ENCODE measurements at places on chromosomes 11 and 22. TPM values are rescaled to one million over a fixed set of nuclear protein-coding genes. Genes with fewer than 3 reads are reported as not detected.

DNA sequence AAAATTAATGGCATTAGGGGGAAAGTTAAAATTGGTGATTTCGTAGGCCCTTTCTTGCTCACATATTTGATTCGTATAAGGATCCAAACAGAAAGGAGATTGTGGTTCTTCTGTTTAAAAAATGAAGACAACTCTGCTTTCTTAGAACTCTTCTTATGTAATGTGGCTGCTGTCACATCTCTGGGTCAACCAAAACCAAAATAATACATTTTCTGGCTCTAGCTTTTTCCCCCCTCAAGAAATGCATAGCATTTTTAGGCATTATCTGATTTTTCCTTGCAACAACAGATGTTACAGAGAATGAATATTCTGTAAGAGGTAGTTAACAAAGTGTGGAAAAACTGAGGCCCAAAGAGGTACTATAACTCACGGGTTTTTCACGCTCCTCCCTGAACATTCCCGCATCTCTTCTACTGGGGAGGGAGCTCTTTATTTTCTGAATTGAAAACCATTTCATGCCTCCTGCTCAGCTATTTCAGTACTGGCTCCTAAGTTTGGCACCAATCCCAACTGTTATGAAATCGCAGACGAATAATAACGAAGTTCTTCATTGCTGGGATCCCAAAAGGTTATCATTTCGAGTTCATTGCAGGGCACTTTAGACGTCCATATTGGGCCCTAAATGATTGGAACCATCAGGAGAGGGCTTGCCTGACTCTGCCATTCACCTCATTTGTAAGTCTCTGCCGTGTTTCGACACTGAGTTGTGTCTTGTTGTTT, 17.1 kb downstream of the GRAP2 start:
- DNase-seq = no peak

OR5AS1 gene
- total RNA-seq = not detected

DNA sequence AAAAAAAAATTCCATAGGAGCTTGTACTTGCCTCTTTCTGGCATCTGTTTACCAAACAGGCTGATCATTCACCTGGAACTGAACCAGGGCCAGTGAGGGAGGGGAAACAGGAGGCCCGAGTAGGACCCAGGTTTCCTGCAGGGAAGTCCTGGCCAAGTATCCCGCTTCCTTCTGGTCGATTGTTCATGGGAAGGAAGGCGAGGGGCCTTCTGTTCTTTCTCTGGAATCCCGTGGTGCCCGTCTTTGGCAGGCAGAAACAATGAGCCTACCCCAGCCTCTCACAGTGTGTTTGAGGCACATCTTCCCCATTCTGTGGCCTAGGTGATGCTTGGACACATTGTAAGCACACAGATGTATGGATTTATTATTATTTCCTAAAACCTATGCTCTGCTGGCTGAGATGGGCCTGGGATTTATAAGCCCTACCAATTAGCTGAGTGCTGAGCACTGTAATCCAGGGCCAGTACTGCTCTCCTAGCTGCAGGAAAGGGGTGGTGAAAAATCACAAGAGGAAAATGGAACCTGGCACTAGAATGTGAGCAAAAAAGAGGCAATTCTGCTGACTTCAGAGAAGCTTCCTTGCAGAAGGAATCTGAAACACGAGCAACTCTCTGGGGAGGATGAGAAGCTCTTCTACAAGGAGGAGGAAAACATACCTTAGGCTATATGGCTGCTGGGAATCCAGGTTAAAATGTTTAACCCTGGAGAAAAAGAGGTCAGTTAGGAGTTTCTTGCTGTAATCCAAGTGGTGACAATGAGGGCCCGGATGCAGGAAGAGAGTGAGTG, 53.5 kb downstream of the PRR5L start:
- no peak for DNase-seq

GRCh38 chr22:28918550-28919271, 35.3 kb downstream of the ZNRF3 start:
- no peak for DNase-seq

DNA sequence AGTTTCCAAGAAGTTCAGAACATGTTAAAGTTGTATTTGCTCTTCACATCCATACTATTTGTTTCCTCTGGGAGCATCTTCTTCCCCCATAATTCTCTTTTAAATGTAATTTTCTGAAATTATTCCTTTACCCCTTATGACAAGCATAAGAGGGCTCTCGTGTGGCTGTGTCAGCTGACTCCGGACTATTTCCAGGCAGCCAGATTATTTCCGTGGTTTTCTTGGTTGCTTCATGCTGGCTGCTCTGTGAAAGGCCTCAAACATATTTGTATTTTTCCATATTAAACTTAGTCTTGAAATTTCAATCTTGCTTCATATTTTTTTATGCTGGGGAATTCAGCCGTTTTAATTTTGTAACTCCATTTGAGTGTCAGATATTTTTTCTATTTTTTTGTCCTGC, 2.8 kb upstream of the MMP1 start:
- DNase-seq = no peak

OLFML1 gene
- total RNA-seq = not detected

CLMP gene
- total RNA-seq = 0.25 TPM

- no peak for DNase-seq
These were observed 830 bp upstream of the SPDYC start for GRCh38 chr11:65169164-65169641.

CD3G gene
- 102 TPM for total RNA-seq

OR51B2 gene
- not detected for total RNA-seq

GRCh38 chr22:35882211-35883030, 146.2 kb downstream of the RBFOX2 start:
- DNase-seq = no peak

Data from activated T-cell treated with anti-CD3 and anti-CD28 coated beads, Interleukin-2, amount 50 U/mL, for 4 hours (primary cell).